ENCODE measurements at places on chromosomes 4 and X.

DNA sequence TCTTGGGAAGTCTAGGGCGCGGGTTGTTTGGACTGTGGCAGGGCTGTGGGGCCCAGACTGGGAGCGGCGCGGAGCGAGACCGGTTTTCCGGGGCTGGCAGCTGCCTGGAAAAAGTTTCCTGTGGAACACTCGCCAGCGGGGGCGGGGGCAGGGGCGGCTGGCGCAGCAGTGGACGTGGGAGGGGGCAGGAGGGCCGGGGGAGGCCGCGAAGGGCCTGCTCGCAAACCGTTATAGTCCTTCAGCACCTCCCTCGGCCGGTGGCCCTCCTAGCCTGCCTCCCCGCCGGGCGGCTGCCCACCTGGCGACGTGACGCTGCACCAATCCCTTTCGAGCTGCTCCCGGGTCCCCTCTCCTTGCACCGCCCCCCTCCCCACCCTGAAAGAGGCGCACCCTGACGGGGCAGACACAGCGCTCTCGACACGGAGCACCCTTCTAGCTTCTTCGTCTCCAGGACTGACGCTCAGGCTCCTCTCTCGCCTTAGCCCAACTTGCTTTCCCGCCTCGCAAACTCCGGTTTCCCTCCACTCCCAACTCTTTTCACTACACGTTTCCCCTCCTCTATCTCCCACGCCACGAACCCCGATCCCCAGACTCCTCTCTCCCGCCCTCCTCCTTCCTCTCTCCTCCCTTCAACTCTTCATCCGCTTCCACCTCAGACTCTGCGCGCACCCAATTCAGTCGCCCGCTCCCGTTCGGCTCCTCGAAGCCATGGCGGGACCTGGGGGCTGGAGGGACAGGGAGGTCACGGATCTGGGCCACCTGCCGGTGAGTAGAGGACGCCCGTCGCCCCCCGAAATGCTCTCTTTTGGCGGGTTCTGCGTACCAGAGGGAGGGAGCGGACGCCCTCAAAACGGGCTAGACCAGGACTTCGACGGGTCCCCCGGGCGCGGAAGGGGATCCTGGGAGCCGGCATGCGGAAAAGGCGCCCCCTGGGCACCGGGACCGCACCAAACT, at the start of gene NRK:
NRK (plus strand) TSS at position 402 of the 954 bp plus-strand sequence; CDS start at position 709, 307 bp downstream.
- DNase-seq = no peak

GRCh38 chr4:127503111-127503510, 129.6 kb upstream of the INTU start:
- no peak for DNase-seq

GRCh38 chr4:1563768-1564485, 120.2 kb downstream of the FAM53A start:
- DNase-seq = no peak

DNA sequence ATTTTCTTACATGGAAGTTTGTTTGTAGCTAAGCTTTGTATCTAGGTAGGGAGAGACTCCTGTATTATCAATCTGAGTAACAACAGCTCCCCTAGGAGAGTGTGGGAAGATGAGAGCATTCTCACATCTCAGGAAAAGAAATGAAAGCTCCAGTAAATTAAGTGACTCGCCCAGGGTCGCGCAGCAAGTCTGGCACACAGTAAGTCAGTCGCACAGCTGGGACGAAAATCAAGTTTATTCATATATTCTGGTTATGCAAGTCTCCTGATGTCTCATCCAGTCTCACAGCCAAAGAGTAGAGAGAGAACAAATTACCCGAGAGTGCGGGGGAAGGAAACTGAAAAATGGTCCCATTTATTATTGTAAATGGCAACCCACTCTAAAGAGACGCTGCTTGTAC, 216.1 kb downstream of the STK32B start:
- DNase-seq = no peak
